NCI-H1105 treated with DMSO at 0.1 percent for 48 hours (cell line): ENCODE measurements at places on chromosomes 3 and 15.

- DNase-seq = no peak
These were observed 1.7 kb downstream of the ATG7 start for GRCh38 chr3:11273891-11274291.

GRCh38 chr3:15936312-15936711, 138.5 kb upstream of the ANKRD28 start:
- no peak for DNase-seq

DNA sequence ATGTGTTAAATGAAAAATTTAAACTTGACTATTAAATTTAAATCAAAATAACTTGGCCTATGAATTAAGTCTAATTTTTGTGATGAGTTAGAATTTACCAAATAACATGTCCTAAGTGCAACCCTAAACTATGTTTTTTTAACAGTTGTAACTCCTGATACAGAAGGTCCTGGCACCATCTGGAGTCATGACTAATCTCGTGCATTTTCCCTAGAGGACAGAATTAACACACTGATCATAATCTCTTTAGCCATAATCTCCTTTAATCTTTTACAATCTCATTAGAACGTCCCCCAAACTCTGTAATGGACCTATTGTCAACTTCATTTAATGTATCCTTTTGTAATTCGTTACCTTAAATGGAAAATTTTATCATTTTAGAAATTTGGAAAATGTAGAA, 100.6 kb downstream of the SUCNR1 start:
- DNase-seq = no peak

- DNase-seq = no peak
These were observed 256.9 kb downstream of the UBE2E2 start for GRCh38 chr3:23459889-23460546.
